ENCODE measurements at places on chromosomes 3 and 15.

GRCh38 chr15:68609629-68610028, 30.8 kb downstream of the CORO2B start:
- peak; percentile 65 for DNase-seq

DNA sequence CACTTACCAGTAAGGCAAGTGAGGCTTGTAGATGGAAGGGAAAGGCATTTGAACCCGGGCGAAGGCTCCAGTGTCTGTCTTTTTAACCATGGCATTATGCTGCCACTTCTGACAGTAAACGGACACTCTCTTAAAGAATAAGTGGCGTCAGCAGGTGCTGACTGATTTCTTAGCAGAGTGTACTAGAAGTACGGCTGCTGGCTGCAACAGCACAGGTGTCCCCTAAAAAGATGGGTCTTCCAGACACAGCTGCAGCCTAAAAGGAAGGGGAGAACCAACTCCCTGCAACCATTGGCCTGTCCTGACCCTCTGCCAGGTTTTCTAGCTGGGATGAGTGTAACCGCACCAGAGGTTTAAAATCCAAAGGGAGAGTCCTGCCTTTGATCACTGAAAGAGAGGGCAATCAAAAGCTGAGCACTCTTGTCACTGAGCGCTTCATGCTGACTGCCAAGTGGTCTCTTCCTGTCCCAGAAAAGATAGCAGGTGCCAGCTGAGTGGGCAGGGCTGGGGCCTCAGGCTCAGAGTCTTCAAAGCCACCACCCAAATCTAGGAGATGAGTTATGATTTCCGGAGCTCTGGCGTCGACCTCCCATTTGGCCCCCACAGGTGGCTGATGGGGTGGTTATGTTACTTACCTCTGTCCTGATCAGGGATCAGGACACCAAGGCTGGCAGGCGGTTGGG, 255.8 kb downstream of the SLCO3A1 start:
- DNase-seq, result no peak

GRCh38 chr15:88249220-88249619, 7.3 kb downstream of the NTRK3 start:
- DNase-seq, result no peak

GRCh38 chr3:184690192-184690883, 21.5 kb downstream of the MAGEF1 start:
- DNase-seq, result no peak

GRCh38 chr3:62999791-63000190, 124.6 kb upstream of the CADPS start:
- DNase-seq, result no peak

- no peak for DNase-seq
Observed at GRCh38 chr3:13411186-13411860, 8.8 kb downstream of the NUP210 start.

DNA sequence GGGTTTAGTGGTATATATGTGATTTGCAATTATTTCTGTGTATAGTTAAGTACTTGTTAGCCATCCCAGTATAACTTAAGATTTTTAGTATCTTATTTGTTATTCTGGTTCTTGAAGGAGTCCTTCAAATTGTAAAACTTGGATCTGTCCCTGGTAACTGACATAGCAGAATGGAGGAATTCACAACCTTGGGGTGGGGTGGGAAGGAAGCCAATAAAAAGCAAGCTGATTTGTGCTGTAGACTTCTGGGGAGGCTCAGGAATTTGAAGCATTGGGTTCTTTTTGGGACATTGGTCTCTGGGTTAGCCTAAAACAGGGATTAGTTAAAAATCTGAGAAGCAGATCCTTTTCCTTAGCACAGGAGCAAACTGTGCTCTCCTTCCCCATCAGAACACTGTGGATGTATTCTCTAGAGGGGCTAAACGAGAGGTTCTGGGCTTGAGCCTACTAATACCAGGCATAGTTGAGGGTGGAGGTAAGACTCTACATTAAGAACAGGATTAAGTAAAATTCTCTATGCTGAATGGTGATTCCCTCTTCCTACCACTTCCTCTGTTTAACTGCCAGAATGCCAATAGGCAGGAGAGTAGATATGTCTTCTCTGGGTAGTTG, 42.2 kb downstream of the GMPS start:
- DNase-seq, result peak; percentile 8

DNA sequence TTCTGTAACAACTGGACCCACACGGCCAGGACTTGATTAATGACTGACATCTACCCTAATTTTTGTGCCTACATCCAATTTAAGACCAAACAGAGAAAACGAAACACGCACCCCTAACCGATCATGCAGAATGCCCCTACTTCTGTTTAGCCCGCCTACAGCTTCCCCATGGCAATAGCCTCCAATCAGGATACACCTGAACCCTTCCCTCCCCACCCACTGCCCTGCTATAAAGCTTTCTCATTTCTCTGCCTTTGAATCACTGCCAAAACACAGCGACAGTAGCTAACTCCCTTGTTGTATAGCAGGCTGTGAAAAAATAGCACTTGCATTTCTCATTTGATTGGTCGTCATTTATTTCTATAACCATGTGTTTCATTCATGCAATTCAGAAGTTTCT, 45.2 kb upstream of the DPPA4 start:
- DNase-seq, result no peak

- DNase-seq, result no peak
Observed at GRCh38 chr15:97566961-97567360, 393.5 kb upstream of the ARRDC4 start.

GRCh38 chr15:22226034-22226790, 145.9 kb downstream of the OR4M2 start:
- no peak for DNase-seq

- DNase-seq, result no peak
Observed at GRCh38 chr15:61101543-61101942, 127.6 kb downstream of the RORA start.

DNA sequence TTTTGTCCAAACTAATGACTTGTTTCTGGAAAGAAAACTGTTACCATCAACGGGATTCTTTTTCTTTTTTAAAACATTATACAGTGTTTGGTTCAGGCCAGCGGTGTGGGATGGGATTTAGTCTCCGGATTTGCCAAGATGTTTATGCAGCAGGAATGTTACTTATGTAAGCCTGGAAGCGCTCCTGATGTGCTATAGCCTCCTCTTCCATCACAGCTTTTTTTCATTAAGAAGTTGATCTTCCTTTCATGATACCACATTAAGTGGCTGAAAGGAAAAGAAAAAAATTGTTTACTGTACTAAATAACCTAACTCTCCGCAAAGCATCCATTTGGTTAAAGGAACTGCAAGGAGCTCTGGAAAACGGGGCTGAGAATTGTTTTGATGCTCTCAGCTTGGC, 120.5 kb upstream of the ALDH1A3 start:
- no peak for DNase-seq

- DNase-seq, result no peak
Observed at GRCh38 chr3:171317171-171317570, 143.0 kb downstream of the TNIK start.

DNA sequence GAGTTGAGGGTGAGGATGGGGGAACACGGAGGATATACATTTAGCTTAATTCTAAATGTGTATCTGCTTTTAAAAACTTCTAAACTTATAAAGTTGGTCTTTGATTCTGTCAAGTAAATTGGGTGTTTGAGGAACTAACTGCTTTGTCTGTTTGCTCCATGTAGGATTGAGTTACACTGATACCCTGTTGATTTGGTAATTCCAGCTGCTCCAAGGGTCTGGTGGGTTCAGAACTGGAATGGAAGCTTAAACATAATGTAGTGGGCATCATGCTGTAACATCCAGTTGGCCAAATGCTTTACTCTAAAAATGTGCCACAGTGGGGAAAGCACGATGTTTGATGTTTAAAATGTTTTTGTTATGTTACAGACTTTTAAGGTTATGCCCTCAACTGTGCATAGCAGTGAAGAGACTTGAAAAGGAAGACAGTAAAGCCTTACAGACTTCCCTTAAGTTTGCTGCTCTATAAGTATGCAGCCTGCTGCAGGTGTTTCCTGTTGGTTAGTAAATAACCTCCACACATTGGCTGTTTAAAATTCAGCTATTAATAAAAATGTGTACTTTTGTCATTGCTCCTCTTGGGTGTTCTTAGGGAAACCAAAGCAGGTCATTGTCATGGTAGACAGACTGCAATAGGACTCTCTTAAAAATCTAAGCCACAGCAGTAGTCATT, 5.9 kb upstream of the EDEM1 start:
- DNase-seq, result no peak

- DNase-seq, result peak; percentile 57
Observed at GRCh38 chr3:149585401-149585726, 72.5 kb downstream of the WWTR1 start.

DNA sequence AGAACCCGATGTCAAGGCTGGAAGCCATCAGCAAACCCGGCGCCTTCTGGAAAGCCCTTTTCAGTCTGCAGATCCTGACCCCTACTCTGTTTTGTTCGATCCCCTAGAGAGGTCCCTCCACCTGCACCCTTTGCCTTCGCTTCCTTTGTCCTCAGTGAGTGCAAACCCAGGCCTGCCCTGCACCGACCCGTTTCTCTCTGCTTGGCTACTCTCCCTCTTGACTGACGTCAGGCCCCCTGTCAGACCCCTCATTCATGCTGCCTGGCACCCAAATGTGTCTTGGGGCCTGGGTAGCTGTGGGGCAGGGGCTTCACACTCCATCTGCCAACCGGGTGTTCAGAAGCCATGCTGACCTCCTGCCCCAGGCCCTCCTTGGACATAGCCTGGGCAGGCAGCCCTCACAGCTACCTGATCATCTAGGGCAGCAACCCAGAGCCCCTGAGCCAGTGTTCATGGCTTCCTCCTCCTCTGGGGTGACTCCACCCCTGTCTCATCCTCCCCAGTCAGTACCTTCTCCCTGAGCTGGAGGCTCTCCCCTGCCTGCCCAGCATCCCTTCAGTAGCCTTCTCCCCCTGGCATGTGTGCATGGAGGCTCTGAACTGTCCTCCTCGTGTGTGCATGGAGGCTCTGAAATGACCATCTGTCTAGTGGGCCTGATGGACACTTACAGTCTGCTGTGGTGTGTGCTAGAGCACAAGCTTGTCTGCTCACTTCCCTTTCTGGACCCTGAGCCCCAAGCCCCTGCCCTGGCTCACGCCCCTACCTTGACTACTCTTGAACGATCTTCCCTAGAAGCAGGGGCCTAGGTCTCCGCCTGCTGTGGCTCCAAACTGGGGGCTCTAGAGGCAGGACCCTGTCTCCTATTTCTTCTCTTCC, 69.4 kb downstream of the EXOG start:
- no peak for DNase-seq

GRCh38 chr3:177598097-177598833, 401.0 kb upstream of the TBL1XR1 start:
- DNase-seq, result no peak

GRCh38 chr3:134611516-134611915, 39.3 kb downstream of the KY start:
- no peak for DNase-seq

DNA sequence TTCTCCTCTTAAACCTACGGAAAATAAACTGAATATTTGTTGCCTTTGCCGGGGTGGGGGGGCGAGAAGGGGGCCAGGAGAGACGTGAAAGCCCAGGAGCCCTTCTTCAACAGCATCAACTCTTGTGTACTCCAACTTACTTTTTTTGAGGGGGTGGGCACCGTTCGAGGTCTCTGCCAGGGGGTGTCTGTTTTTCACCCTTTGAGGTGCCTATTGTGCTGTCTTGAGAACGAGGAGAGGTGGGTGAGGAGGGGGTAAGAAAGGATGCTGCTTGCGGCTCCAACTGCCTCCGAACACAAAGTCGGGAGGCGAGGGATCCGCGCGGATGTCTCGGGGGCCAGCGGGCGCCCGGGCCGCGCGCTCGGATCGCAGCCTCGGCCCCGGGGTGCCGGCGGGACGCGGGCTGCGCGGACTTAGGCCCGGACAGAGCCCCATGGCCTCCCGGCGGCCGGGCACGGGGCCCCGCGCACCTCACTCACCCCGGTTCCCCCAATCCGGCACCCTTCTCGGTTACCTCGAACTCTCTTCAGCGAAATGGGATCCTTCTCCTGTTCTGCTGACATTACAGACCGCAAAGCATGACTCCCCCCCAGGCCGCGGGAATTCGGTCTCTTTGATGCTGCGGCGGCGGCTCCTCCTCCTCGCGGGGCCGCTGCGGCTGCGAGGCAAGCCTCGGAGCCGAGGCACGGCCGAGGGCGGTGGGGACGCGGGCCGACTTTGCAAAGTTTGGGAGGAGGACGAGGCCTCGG, 650 bp downstream of the PYGO1 start:
- peak; percentile 59 for DNase-seq

DNA sequence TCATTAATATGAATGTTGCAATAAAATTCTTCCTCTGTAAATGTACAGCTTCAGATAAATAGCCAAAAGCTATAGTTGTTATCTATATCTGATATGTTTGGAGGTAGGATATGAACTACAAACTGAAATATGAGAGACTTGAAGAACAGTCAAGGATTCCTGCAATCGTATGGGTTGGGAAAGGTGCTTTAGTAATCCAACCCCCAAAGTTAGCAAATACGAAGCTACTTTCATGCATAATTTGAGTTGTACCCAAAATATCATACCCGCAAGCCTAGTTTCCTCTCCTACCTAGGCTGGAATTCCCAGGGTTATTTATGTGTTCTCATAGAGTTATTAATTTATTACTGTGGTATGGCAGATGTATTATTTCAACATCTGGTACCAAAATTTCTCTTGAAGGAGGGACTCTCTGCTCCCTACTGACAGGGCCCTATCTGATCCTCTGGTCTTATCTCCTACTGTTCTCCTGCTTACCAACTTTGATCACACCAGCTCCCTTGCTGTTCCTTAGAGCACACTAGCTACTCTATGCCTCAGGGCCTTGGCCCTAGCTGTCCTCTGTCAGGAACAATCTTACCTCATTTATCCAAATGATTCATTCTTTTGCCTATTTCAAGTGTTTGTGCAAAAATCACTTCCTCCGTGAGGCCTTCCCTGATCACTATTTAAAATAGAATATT, 140.4 kb upstream of the CCDC54 start:
- no peak for DNase-seq

GRCh38 chr3:53728606-53729005, 117.6 kb downstream of the CHDH start:
- DNase-seq, result peak; percentile 2

GRCh38 chr3:32862247-32862935, 44.6 kb downstream of the TRIM71 start:
- no peak for DNase-seq

DNA sequence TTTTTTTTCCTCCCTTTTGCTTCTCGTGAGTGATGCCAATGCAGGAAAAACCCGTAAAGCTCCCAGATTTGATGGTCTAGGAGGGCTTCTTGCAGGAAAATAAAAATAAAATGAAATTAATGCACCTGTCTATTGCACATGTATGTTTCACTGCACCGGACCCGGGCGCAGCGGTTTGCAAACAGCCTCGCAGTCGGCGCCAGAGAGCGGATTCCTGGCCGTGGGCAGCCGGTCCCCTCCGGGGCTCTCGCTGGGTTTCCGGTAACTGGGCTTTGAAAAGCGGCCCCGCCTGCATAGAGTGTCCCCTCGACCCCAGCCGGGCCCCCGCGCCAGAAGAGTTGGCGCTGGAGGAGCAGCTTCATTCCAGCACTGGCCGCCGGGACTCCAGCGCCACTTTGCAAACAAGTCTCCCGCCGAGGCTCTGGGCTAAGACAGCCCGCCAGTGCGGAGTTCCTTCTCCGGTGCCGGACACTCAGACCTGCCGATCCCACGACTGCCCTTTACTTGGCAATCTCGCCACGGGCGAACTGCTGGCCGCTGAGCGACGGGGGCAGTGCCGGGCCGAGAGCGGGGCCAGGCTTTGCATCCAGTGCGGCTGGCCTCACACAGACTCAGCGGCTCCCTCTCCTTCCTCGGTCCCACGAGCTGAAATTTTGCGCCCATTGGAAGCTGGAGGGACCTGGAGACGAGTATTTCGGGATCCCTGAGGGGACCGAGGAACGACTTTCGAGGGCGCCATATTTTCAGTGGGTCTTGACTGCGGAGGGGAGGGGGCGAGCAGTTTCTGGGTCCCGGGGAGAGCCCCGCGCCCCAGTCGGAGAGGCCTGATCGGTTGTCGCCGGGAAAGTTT, 225.9 kb upstream of the C2CD4B start:
- DNase-seq, result peak; percentile 33
